ENCODE measurements at places on chromosomes 4 and X. TPM values are rescaled to one million over a fixed set of nuclear protein-coding genes. Genes with fewer than 3 reads are reported as not detected.

DNA sequence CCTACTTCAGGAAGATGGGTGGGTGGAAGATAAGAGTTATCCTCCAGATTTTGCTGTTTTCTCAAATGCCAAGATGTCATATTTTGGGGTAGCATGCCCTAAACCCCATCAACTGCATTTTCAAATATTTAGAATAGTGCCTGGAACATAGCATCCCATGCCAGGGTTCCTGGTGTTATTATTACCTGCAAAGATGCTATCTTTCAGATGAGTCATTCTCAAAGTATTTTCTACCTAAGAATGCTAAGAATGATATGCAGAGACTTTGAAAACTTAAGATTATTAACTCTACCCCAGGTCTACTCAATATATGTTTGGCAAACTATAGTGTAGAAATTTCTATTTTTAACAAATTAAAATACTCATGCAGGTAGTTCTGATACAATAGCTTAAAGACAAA, 934.3 kb upstream of the SLIT2 start:
- no peak for DNase-seq

DNA sequence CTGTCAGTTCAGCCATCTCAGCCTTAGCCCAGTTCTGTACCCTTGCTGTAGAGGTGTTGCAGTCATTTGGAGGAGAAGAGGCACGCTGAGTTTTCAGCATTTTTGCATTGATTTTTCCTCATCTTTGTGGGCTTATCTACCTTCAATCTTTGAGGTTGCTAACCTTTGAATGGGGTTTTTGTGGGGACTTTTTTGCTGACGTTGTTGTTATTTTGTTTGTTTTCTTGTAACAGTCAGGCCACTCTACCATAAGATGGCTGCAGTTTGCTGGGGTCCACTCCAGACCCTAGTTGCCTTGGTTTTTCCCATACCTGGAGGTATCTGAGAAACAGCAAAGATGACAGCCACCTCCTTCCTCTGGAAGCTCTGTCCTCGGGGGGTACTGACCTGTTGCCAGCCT, 22.8 kb upstream of the TMEM271 start:
- DNase-seq = no peak

GRCh38 chr4:91621446-91621845, 682.3 kb upstream of the GRID2 start:
- DNase-seq = no peak

DNA sequence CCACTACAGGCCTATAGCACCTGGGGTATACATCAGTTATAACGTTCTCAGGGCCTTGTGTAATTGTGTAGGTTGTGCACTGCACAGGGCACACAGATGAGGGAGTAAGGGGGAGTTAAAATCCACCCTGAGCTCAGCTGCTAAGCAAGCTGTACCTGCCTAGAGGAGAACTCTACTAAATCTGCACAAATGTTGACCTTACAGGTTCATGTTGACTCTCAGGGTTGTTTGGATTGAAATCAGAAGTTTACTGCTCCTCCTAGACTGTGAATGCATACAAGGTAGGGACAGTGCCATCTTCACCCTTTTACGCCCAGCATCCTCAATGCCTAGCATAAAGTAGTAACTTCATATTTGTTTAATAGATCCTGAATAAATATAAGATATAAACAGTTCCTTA, 89.8 kb downstream of the SMARCA1 start:
- DNase-seq = no peak

GRCh38 chrX:119359618-119360382, 39.3 kb upstream of the SLC25A43 start:
- DNase-seq = no peak

- DNase-seq = no peak
Measured at GRCh38 chr4:30721185-30722091, 1.3 kb downstream of the PCDH7 start.

DNA sequence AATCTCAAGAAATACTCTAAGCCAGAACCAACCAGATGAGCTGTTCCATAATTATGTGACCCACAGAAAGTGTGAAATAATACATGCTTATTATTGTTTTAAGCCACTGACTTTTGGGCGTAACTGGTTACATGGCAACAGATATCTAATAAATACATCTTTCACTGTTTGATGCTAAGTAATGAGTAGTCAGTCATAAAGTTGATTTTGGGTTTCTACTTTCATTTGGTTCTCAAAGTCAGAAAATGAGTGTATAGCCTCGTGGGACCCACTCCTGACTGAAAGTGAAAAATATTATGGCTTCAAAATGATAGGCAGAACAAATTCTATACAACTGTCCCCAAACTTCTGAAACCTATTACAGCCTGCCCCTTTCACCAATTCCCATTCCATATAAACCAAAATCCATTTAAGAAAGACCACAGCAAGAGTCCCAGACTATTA, 88.0 kb upstream of the CBR4 start:
- DNase-seq = peak; percentile 43

DNA sequence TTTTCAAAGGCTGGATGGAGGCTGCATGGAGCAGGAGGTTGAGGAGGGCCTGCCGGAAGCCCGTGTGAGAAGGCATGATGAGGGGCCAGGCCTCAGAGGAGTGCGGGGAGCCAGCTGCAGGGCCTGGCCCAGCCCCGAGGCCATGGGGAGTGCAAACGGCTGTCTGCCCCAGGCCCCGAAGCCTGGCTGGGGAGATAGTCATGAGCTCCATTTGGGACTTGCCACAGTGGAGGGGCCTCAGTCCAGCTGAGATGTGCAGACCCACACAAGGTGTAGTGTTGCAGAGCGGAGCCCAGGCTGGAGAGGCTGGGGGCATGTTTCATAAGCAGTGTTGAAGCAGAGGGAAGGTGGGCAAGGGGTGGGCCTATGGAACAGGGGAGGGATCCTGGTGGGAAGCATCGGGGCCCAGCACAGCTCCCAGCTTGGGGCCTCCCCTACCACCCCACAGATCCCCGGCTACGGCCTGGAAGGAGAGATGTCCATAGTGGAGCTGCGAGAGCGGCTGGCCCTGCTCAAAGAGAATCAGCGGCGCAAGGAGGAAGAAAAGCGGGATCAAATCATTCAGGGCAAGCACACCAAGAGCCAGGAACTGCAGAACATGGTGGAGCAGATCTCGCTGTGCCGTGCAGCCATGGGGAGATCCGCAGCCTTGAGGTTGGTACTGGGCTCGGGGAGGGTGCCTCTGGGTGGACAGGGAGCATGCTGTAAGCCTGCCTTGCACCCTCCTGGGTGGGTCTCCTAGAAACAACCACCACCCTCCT, 9.1 kb upstream of the RNF4 start:
- no peak for DNase-seq

- DNase-seq = no peak
Measured at GRCh38 chrX:118189000-118189399, 72.4 kb upstream of the KLHL13 start.

The TCEAL3 gene
- 10.6 TPM for total RNA-seq

The SRD5A3 gene
- total RNA-seq = 10.1 TPM
